Stimulated activated CD4-positive, alpha-beta T cell treated with anti-CD3 and anti-CD28 coated beads, Interleukin-4, amount 100 ng/mL, for 4 hours (primary cell): ENCODE measurements at places on chromosomes 6 and 20.

DNA sequence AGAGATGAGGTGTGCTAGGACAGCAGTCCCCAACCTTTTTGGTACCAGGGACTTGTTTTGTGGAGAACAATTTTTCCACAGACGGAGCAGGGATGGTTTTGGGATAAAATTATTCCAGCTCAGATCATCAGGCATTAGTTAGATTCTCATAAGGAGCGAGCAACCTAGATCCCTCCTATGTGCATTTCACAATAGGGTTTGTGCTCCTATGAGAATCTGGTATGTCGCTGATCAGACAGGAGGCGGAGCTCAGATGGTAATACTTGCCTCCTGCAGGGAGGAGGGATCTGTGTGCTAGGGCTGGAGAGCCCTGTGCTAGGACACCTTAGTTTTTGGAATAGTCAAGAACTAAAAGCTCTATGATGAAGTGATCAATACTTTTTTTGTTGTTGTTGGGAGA, 2.5 kb downstream of the SMIM13 start:
- no peak for DNase-seq

DNA sequence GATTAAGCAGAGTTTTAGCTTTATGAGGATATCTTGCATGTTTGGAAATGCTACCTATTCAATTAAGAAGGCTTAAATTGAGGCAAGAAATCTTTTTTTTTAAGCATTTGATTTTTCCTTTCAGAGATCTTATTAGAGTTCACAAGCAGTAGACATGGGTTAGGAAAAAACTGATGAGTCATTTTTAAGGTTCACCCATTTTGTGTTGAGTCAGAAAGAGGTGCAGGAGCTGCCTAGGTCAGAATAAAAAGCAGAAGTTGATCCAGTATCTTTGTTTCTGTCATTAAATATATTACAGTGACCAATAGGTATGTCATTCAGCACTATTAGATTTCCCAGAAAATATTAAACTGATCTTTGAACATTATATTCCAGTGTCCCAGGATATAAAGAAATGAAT, 306.8 kb downstream of the LMBRD1 start:
- no peak for DNase-seq

DNA sequence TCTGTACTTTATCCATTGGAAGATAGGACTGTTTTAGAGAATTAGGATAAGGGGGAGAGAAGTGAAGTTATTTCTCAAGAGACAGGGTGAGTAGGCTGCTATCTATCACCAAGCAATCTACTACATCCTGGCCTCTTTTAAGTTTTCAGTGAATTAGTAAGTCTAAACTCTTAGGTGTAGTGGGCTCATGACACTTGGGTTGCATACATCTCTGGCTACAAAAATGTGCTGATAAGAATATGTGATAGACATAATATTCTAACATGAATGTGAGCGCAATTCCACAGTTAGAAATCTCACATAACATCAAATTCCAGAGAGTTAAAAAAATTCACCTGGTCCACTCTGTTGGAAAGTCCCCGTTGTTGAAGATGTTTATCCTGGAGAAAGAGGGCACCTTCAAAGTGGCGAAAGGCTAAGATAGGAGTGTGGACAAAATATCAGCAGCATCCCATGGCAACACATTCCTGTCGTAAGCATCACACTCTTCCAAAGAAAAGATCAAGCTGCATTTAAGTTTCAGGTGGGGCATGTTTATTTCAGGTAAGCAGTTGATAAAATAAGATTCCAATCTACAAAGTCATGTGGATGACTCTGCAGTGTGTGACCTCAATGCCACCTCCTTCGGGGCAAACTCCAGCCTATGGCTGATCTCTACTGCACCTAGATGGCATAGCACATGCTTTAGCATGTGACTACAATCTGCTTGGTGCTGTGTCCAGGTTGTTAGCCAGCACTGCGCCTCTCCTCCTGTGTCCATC, 111.7 kb upstream of the NEDD9 start:
- DNase-seq = no peak

GRCh38 chr6:73062837-73063236, 162.5 kb downstream of the KHDC1L start:
- DNase-seq = no peak

DNA sequence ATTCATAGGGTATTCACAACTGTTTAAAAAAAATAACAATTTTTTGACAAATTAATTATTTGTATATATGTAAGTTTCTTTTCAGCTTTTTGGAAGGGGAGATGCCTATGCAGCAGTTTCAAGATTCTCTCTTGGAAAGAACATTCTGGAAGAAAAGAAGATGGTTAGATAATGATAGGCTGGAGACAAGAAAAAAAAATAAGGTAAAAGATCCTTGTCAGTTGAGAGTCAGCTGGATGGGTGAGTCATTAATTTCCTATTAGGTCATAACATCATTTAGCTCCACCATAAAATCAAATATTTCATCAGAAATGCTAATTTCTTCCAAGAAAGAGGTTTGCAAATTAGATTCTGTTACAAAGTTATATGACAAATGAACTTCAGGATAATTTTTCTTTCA, 880.4 kb downstream of the EPHA7 start:
- no peak for DNase-seq

DNA sequence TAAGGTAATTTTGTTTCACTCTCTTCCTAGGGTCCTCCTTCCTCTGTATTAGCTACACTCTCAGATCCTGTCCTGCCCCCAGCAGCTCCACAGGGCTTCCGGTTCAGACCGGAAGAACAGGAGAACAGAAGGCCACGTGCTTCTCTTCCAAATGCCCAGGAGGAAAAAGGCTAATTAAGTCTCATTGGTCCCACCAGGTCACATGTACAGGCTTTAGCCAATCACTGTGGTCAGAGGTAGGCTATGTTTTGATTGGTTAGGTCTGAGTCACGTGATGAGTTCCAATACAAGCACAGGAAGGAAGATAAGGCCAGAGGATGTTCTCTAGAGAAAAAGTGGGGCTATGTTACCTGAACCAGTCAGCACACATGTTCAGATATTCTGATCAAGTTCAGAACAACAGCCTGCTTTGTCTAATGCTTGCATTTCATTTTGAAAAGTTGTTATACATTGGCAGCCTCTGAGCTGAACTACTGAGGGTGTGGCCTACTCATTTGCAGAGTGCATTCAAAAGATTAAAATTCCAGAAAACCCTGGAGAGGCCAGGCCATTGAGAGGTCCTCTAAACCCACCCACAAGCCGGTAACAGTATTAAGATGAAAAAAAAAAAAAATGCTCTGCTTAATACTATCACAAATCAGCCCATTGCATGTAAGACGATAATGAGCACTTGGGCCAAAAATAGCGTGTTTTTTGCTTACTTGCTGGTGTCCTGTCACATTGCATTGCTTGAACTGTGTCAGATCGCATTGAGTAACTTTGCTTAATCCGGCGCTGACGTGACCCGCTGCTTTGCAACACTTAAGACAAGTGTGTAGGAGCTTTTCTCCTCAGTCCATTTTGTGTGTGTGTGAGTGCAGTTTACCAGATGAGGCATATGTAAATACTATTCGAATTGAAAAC, 170.3 kb downstream of the TSHZ2 start:
- no peak for DNase-seq

- DNase-seq = no peak
These were observed 16.7 kb upstream of the IRAK1BP1 start for GRCh38 chr6:78850621-78851020.
